ENCODE measurements at places on chromosomes 2 and 18. TPM values are rescaled to one million over a fixed set of nuclear protein-coding genes. Genes with fewer than 3 reads are reported as not detected.

DNA sequence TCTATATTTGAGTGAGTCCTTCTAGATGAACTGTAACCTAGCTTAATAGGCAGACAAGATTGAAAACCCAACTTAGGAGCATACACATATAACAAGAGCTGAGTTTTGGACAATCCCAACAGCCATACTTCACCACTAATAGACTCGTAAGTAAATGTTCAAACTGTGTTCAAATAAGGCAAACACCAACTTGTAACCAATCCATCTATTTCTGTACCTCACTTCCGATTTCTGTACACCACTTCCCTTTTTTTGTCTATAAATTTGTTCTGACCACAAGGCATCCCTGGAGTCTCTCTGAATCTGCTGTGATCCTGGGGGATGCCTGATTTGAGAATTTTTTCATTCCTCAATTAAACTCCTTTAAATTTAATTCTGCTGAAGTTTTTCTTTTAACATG, 1149.1 kb upstream of the NRXN1 start:
- no peak for DNase-seq

DNA sequence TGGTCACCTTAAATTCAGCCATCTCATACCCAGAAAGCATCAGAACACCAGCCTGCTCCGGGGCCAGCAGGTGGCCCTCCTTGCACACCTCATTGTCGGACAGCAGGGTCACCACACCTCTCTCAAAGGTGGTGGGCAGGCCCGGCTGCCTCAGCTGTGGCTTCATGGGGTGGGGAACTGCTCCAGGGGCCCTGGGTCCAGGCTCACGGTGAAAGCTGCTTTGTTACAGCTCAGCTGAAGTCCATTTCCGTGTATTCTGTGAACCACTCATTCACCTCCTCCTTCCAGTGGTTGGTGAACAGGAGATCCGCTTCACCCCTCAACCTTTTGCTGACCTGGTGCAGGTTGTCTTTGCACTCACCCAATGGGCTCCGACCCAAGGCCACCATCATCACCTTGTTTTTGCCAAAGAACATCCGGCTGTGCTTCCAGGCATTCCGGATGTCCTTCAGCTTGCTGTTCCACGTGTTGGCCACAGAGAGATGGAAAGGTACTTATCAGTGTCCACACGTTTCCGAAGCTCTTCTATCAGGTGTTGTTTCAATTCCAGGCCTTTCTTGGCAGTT, 78.6 kb upstream of the LDLRAD4 start:
- peak; percentile 18 for DNase-seq

- no peak for DNase-seq
These were observed 105.6 kb upstream of the CTDP1 start for GRCh38 chr18:79573921-79574491.

Gene TTC31
- 12.8 TPM for total RNA-seq

Gene FKBP7
- 0.03 TPM for total RNA-seq

Gene SLC23A3
- total RNA-seq: 9.9 TPM

Gene PTPRN
- total RNA-seq: not detected

Gene ACKR3
- not detected for total RNA-seq

Gene ARHGAP15
- total RNA-seq: not detected

Measured in HT-29 (cell line).